Ovary (tissue), 10 donors: ENCODE measurements at places on chromosomes 5 and 9. TPM values are rescaled to one million over a fixed set of nuclear protein-coding genes. Genes with fewer than 3 reads are reported as not detected.

- no peak for DNase-seq
- no peaks in the 10 kb centered on the region for H3K27me3 ChIP-seq
- H3K4me3 ChIP-seq = no peak overlapping the region
- peaks cover 17% of the 10 kb centered on the region for H3K4me1 ChIP-seq
- H3K36me3 ChIP-seq = no peaks in the 10 kb centered on the region
- no peak overlapping the region for H3K27ac ChIP-seq
Observed at GRCh38 chr5:132391870-132392269, 22.4 kb downstream of the SLC22A5 start.

- DNase-seq = no peak
- no peaks in the 10 kb centered on the region for H3K27me3 ChIP-seq
- no peak overlapping the region for H3K4me3 ChIP-seq
- no peaks in the 10 kb centered on the region for H3K4me1 ChIP-seq
- no peak overlapping the region for H3K27ac ChIP-seq
Observed at GRCh38 chr5:120602033-120602432, 137.9 kb downstream of the PRR16 start.

DNA sequence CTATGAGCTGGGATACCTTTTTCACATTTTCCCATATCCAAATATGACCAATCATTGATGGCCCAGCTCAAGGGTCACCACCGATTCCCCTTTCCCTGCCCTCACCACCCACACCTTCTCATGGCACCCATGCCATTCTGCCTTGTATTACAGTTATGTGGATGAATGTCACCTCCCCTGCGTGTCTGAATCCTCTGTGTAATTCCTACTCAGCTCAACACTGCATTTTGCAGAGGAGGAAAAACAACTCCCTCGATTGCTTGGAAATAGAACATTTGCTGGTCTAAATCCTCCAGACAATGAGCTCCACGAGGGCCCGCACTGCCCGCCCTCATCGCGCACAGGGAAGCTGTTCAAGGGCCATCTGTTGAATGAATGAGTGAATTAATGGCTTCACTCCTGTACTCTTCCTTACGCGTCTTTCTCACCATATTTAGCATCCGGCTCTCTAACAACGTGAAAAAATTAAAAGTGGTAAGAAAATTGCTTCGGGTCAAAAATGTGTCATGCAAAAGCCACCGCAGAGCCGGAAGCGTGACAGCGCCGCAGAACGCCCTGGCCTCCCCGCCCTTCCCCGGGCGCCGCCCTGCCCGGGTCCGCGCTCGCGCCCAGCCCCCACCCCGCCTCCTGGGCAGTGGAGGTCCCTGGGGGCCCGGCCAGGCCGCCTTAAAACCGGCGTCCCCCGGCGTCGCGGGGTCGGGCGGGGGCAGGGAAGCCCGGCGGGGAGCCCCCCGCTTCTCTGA, 704 bp downstream of the SUSD1 start:
- no peak overlapping the region for H3K27ac ChIP-seq
- H3K27me3 ChIP-seq = no peaks in the 10 kb centered on the region
- H3K4me3 ChIP-seq = peak overlapping the region; percentile 59
- no peaks in the 10 kb centered on the region for H3K4me1 ChIP-seq
- no peaks in the 10 kb centered on the region for H3K36me3 ChIP-seq

Gene TSSK1B
- total RNA-seq = not detected

Gene PCDHGA9
- 11.7 TPM for total RNA-seq

Gene F2RL2
- 0.22 TPM for total RNA-seq

DNA sequence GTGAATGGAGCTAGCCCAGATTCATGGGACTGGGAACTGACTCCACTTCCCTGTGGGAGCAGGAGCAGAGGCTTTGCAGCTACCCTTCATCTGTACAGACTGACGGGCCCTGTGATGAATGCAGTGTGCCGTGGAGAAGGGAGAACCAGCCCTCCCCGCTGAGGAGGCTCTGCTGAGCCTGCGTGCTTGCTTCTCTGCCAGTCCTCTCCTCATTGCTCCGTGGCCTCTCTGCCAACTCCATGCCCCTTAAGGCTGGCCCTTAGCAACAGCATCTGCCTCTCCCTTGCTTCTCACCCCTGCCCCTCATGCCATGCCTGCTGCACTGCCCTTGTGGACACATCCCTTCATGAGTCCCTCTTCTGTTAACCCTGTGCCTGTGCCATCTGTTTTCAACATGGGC, 53.6 kb downstream of the GADD45G start:
- no peak for DNase-seq
- no peaks in the 10 kb centered on the region for H3K27me3 ChIP-seq
- H3K4me3 ChIP-seq = no peak overlapping the region
- no peak overlapping the region for H3K27ac ChIP-seq
- H3K4me1 ChIP-seq = peaks cover 26% of the 10 kb centered on the region

DNA sequence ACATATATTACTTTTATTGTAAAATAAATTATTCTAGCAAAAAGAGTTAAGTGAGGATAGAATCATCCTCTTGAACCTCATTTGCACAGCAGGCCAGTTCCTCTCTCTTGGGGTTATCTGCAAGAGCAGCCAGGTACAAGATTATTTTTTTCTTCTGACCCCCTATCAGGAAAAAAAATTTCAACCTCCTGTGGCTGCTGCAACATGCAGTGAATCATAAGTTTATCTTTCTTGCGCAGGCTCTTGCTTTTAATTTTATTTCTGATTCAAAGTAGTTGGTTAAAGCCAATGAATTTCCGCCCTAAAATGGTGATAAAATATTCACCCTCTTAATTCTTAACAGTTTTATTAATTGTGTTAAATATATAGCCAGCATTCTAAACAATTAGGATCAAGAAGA, 69.7 kb upstream of the PPP3R2 start:
- no peaks in the 10 kb centered on the region for H3K4me1 ChIP-seq
- no peaks in the 10 kb centered on the region for H3K27me3 ChIP-seq
- DNase-seq = no peak
- H3K4me3 ChIP-seq = no peak overlapping the region

GRCh38 chr5:110625376-110625999, 101.0 kb downstream of the TMEM232 start:
- DNase-seq = no peak
- H3K27ac ChIP-seq = no peak overlapping the region
- H3K36me3 ChIP-seq = no peaks in the 10 kb centered on the region
- H3K4me3 ChIP-seq = no peak overlapping the region

DNA sequence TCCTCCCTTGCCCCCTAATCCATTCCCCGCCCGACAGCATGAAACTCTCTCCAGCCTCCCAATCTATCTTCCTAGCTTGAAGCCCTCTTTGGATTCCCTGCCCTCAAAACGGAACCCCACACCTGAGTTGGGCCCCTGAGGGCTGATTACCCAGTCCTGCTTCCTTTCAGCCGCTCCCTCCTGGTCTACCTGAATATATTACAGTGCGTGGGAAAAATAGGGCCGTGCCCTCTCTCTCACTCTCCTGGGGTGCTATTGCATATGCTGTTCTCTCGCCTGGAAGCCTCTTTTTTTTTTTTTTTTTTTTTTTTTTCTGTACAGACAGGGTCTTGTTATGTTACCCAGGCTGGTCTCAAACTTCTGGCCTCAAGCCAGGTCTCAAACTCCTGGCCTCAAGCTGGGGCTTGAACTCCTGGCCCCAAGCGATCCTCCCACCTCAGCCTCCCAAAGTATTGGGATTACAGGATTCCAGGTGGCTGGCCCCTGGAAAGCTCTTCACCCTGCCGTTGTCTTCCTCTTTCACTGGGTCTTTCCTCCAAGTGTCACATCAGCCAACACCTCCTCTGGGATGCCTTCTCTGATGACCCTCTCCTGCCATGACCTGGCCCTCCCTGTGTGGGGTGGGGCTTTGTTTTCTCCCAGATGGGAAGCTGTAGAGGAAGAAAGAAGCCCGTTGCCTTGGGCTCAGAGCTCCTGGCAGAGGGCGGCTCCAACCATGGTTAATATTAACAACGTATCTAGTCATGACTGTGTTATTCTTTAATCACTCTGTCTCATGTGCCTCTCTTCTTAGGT, 8.2 kb downstream of the DNM1 start:
- DNase-seq = no peak
- H3K4me1 ChIP-seq = no peaks in the 10 kb centered on the region
- no peak overlapping the region for H3K4me3 ChIP-seq
- H3K36me3 ChIP-seq = no peaks in the 10 kb centered on the region
- H3K27ac ChIP-seq = no peak overlapping the region

GRCh38 chr5:109080896-109081295, 328.9 kb downstream of the PJA2 start:
- H3K4me3 ChIP-seq = no peak overlapping the region
- H3K27ac ChIP-seq = no peak overlapping the region
- H3K4me1 ChIP-seq = no peaks in the 10 kb centered on the region
- no peaks in the 10 kb centered on the region for H3K27me3 ChIP-seq
- DNase-seq = no peak
- H3K36me3 ChIP-seq = no peaks in the 10 kb centered on the region

- DNase-seq = no peak
- no peaks in the 10 kb centered on the region for H3K36me3 ChIP-seq
- no peak overlapping the region for H3K27ac ChIP-seq
- peak overlapping the region; percentile 73 for H3K4me3 ChIP-seq
Observed at GRCh38 chr5:151221574-151221973, 2.3 kb downstream of the CCDC69 start.

DNA sequence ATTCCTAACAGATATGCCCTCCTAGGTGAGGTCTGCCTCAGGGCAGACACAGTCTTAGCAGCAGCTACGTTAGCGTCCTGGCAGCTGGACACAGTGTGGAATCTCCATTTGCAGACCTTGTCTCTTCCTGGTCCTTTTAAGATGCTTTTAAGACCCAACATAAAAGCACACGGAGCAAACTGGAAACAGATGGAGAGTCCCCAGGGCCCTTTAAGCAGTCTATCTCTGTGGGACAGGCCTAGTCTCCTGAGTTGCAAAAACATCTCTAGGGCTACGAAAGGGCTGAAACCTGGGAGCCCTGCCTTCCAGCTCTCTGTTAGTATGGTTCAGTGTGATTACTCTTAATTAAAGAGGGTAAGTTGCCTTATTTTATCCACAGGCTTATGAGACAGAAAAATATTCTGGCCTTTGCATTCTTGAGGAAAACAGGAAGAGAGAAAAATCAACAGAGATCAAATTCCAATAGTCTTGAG, 66.0 kb upstream of the GNA14 start:
- no peak overlapping the region for H3K27ac ChIP-seq
- no peak for DNase-seq
- H3K36me3 ChIP-seq = no peaks in the 10 kb centered on the region
- H3K27me3 ChIP-seq = no peaks in the 10 kb centered on the region

DNA sequence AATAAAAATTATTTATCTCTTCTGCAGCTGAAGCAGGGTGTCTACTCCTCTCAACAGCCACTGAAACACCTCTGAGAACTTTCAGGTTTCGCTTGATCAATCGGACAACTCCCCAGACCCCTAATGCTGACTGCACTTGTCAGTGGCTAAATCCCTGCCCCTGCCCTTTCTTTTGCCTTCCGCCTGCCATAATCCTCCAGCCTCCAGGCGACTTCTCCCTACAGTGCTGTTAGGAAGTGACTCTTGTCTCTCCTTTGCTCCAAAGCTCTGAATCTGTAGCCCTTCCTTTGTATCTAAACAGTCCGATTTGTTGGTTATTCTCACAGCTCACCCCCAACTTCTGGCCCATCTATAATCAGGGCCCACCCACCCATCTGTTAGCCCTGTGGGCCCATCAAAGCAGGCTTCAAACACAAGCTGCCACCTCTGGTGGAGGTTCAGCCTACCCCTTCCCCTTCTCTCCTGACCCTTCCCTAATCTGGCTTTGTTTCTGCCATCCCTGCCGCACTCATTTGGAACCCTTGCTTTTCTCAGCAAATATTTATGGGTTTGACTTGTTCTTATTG, 53.7 kb upstream of the IFNK start:
- no peaks in the 10 kb centered on the region for H3K36me3 ChIP-seq
- DNase-seq = no peak
- no peaks in the 10 kb centered on the region for H3K27me3 ChIP-seq
- H3K4me1 ChIP-seq = peaks cover 46% of the 10 kb centered on the region
- no peak overlapping the region for H3K4me3 ChIP-seq

DNA sequence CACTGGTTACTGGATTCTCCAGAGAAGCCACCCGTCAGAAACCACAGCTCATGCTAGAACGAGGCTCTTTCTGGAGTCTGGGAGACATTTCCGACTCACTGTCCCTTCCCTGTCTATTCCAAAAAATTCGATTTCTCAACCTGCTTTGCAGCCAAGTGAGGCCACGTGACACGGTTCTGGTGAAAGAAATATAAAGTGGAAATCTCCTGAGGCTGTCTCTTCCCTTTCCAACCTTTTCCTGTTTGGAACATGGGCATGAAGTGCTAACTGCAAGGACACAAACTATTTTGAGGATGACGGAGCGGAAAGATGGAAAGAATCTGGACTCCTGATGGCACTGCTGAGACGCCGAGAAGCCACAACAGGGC, 6.1 kb upstream of the PTGS1 start:
- H3K4me1 ChIP-seq = no peaks in the 10 kb centered on the region
- H3K36me3 ChIP-seq = no peaks in the 10 kb centered on the region
- DNase-seq = no peak
- no peaks in the 10 kb centered on the region for H3K27me3 ChIP-seq
- H3K27ac ChIP-seq = no peak overlapping the region

Gene SPAAR
- total RNA-seq = 0.97 TPM

GRCh38 chr5:151708126-151708525, 21.4 kb upstream of the SPARC start:
- DNase-seq = no peak
- no peak overlapping the region for H3K4me3 ChIP-seq
- no peak overlapping the region for H3K27ac ChIP-seq
- H3K27me3 ChIP-seq = no peaks in the 10 kb centered on the region
- no peaks in the 10 kb centered on the region for H3K36me3 ChIP-seq
- peaks cover 5% of the 10 kb centered on the region for H3K4me1 ChIP-seq

- H3K27ac ChIP-seq = no peak overlapping the region
- no peaks in the 10 kb centered on the region for H3K27me3 ChIP-seq
- H3K36me3 ChIP-seq = no peaks in the 10 kb centered on the region
- no peaks in the 10 kb centered on the region for H3K4me1 ChIP-seq
- no peak overlapping the region for H3K4me3 ChIP-seq
Observed at GRCh38 chr5:173699966-173700365, 83.5 kb upstream of the BOD1 start.

- H3K36me3 ChIP-seq = no peaks in the 10 kb centered on the region
- H3K27ac ChIP-seq = no peak overlapping the region
- no peaks in the 10 kb centered on the region for H3K4me1 ChIP-seq
- H3K27me3 ChIP-seq = peaks cover 3% of the 10 kb centered on the region
Observed at GRCh38 chr5:91359962-91360609, 23.0 kb downstream of the ARRDC3 start.

Gene ELAVL2
- total RNA-seq = 0.99 TPM

Gene FLT4
- total RNA-seq = 10.2 TPM

Gene SH3PXD2B
- 13.0 TPM for total RNA-seq

GRCh38 chr9:94821098-94821887, 94.8 kb downstream of the AOPEP start:
- no peaks in the 10 kb centered on the region for H3K36me3 ChIP-seq
- DNase-seq = no peak
- H3K27ac ChIP-seq = no peak overlapping the region
- H3K4me3 ChIP-seq = no peak overlapping the region
- H3K4me1 ChIP-seq = peaks cover 22% of the 10 kb centered on the region
- H3K27me3 ChIP-seq = no peaks in the 10 kb centered on the region

- no peak overlapping the region for H3K4me3 ChIP-seq
- H3K36me3 ChIP-seq = no peaks in the 10 kb centered on the region
- H3K27ac ChIP-seq = no peak overlapping the region
Observed at GRCh38 chr9:74848153-74848525, 39.6 kb downstream of the TRPM6 start.

- no peaks in the 10 kb centered on the region for H3K36me3 ChIP-seq
- peak overlapping the region; percentile 99 for H3K27ac ChIP-seq
- no peaks in the 10 kb centered on the region for H3K27me3 ChIP-seq
- DNase-seq = no peak
Observed at GRCh38 chr5:66144834-66145390, 812 bp downstream of the SREK1 start.

GRCh38 chr9:92493749-92494387, 11.6 kb upstream of the ASPN start:
- no peak overlapping the region for H3K27ac ChIP-seq
- peaks cover 1% of the 10 kb centered on the region for H3K4me1 ChIP-seq
- no peaks in the 10 kb centered on the region for H3K27me3 ChIP-seq
- no peak overlapping the region for H3K4me3 ChIP-seq
- no peak for DNase-seq

Gene HTR1A
- 0.40 TPM for total RNA-seq
